ENCODE measurements at places on chromosomes 11 and 22.

- DNase-seq = no peak
Measured at GRCh38 chr11:1889941-1890855, 1.5 kb downstream of the PRR33 start.

GRCh38 chr11:44971185-44971584 is 20.5 kb upstream of the TP53I11 start:
- no peak for DNase-seq

DNA sequence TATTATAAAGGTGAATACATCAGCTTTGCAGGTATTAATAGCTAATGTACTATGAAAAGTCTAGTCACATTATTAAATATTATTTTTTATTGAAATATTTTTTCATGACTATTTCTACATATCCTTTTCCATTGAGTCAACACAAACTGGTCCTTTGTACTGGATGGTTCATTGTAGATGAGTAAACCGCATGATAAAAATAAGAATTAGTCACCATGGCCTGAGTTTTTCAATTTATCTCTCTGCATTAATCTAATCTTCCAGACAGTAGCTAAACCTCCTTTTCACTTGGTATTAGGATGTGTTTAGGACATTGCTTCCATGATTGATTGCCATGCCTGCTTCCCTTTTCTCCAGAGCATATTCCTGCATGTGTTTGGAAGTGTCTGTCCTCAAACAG is 439.4 kb upstream of the ARHGAP42 start:
- no peak for DNase-seq

- no peak for DNase-seq
Measured at GRCh38 chr11:20010851-20011225, 149.4 kb downstream of the DBX1 start.

DNA sequence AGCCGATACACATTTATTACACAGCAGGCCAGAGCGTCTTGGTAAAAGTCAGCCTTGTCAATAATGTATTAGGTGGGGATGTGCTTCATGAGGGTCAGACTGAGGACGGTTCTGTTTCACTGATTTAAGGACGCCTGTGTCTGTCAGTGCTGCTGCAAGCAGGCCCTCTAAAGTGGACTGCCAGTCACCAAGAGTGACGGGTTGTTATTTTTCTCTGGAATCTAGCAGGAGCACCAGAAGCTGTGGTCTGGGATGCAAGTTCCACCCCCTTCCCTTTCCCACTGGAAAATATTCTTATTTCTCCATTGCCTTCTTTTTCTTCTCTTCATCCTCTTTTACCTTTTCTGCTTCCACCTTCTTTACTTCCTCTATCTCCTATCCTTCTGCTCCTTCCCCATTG is 191.2 kb upstream of the NCAM1 start:
- DNase-seq = no peak

DNA sequence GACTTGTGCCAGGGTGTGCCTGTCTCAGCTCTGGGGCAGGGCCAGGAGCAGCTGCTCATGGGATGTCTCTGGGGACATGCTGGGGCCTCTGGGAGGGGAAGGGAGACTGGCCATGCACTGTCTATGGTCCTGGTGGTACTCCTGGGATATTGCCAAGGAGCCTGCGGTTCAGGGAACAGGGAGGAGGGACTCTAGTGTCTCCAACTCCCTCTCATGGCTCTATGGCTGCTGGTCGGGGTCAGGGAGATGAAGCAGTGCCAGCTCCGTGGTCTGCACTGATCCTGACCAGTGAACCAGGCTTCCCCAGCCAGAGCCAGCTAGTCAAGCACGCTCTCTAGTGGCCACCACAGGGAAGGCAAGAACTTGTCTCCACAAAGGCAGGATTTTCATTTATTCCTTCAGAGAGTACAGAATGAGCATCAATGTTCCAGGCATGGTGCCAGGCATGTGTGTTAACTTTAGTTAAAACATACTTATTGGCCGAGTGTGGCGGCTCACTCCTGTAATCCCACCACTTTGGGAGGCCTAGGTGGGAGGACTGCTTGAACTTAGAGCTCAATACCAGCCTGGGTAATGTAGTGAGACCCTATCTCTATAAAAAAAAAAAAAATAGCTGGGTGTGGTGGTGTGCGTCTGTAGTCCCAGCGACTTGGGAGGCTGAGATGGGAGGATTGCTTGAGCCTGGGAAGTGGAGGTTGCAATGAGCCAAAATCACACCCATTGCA is 2.5 kb upstream of the BEST1 start:
- DNase-seq = peak; percentile 59

DNA sequence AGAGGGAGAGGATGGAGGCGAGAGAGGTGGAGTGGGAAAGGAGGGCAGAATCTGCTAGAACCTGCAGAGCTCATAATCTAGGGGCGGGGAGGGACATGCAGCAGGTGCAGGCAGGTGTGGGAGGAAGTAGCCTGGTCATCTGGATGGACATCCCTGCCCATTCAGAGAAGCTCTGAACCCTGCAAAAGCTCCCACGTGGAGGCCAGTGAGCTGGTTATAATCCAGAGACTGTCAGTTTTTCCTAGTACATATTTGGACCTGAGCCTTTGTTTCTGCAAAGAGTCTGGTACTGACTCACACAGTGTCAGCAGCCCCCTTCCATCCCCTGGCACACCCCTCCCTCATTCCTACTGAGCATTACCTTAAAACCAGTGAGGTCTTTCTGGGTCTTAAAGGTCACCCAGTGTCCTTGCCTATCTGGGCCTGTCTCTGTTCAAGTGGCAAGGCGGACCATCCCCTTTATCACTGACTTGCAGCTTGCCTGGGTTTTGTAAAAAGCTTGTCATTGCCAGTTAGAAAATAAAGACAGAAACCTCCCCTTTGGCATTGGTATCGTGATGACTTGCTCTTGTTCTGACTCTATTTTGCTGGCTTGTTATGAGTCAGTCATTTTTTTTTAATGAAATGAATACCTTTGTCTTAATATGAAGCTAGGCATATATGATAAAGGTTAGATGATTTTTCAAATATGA is 26.1 kb downstream of the PTPRJ start:
- DNase-seq = no peak

GRCh38 chr22:48496226-48496845 is 1331.3 kb downstream of the BRD1 start:
- DNase-seq = no peak

DNA sequence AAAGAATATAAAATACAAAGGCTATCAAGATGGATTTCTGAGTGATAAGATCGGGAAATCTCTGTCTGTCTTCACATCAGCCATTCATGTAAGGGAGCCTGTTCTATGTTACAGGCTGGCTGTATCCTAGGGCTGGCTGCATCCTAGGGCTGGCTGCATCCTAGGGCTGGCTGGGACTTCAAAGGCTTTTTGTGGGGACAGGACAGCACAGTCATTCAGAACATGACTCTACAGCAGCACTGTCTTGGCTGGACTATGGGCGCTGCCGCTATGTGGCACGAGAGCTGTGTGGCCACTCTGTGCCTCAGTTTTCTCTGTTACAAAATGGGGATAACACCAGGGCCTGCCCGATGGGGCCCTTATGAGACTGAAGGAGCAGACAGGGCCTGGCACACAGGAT is 10.2 kb downstream of the ADAMTS8 start:
- DNase-seq = no peak

GRCh38 chr11:35246745-35247144 is 107.8 kb downstream of the CD44 start:
- DNase-seq = no peak

DNA sequence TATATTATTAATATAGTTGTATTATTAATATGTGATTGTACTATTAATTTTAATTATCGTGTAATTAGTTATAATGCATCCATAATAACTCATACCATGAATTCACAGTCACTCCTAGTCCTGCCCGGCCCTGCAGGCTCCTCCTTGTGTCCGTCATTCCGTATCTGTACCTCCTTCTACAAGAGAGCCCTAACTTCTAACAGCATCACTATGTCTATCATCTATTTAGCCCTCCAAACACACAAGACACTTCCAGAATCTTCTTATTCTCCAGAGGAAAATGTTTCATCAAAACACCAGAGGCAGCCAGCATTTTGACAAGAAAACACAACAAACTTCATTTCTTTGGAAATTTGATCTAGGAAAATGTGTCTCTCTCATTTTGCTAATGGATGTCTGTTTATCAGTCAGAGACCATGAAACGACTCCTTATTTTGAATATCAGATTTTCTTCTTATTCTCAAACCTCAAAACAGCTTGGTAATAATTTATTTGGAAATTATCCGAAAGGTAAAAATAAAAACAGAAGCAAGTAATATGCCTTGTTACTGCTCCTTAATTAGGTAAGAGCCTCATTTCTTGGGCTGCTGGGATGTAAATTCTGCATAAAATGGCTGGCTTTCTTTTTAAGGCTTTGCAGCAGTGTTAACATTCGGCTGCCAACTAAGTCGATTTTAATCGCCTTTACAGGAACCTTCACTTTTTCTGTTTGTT is 23.1 kb upstream of the SEPTIN5 start:
- DNase-seq = no peak

- no peak for DNase-seq
Measured at GRCh38 chr22:30198921-30199320, 47.6 kb downstream of the LIF start.

GRCh38 chr11:10355257-10355661 is 50.4 kb downstream of the ADM start:
- no peak for DNase-seq

DNA sequence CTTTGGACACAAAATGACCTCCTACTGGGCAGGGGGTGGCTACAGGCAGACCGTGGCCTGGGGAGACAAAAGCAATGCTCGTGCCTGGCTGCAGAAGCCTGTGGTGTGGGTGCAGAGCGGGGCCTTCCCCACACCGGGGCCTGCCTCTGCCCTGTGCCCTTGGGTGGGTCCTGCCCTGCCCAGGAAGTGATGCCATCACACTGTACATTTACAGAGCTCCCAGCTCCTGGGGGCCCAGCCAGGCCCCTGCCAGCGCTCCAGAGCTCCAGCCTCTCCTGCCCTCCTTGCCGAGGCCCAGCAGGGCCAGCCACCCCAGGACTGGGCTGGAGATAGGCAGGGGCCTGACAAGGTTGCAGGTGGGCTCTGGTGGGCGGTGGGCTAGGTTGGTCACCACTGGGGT is 40.1 kb downstream of the MUC5B start:
- no peak for DNase-seq

- no peak for DNase-seq
Measured at GRCh38 chr11:127709960-127710359, 709.4 kb upstream of the KIRREL3 start.

DNA sequence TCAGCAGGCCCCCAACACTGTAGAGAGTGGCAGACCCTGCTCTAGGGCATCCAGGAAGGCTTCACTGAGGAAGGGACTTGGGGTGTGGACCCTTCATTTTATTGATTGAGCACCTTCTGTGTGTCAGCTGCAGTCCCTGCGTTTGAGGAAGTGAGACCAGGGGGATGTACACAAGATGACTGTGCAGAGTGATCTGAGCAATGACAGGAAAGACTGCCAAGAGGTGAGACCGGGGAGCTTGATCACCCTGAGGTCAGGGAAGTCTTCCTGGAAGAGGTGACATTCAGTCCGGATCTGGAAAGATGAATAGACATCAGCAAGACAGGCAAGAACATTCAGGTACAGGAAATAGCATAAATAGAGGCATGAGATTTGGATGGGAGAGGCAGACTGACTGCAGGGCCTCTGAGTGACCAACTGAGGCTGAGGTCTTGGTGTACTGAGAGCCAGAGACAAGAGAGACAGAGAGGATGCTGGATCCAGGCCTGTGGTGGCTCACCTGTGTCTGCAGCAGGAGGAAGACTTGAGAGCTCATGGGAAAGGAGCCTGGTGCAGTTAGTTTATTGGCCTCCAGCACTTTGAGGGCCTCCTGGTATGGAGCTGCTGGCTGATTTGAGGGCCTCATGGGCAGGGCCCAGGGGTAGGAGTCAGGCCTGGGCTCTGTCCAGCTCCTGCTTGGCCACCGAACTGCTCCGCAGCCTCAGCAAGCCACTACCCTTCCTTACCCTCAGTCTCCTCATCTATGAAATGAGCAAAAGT is 5.2 kb downstream of the DGAT2 start:
- DNase-seq = no peak

DNA sequence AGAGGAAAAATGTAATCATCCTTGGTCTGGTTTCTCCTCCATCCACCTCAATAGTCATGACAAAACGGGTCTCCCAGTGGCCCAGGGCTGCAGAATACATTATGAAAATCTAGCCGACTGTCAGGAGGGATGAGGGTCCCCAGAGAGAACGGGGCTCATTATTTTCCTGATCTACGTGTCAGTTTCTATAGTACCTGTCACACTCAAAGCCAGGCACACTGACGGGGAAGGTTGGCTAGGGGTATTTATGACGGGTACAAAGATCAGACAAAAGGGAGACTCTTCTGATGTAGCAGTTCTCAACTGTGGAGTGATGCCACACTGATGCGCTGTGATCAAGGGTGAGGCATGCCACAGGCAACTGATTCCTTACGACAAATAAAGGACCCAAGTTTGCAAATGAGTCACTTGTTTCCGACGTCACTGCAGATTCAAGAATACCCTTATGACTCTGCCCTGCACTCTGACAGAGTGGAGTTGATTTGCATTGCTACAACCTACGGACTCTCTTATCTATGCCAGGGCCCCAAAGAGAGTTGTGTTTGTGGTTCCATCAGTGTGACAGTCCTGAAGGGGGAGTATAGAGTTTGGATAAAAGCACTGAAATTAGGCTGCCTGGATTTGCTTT is 188.2 kb upstream of the TBCEL start:
- no peak for DNase-seq

GRCh38 chr11:102926961-102927623 is 28.4 kb downstream of the MMP13 start:
- DNase-seq = no peak

- DNase-seq = no peak
Measured at GRCh38 chr11:46920755-46921154, 2.4 kb upstream of the LRP4 start.

GRCh38 chr11:95257456-95257971 is 26.5 kb upstream of the SESN3 start:
- DNase-seq = no peak

GRCh38 chr11:95778699-95779098 is 10.9 kb downstream of the FAM76B start:
- no peak for DNase-seq

- no peak for DNase-seq
Measured at GRCh38 chr22:46044621-46045458, 67.9 kb upstream of the WNT7B start.

GRCh38 chr11:35764417-35764816 is 101.8 kb downstream of the TRIM44 start:
- no peak for DNase-seq

GRCh38 chr22:37815593-37815992 is 7.6 kb upstream of the GALR3 start:
- DNase-seq = no peak

- no peak for DNase-seq
Measured at GRCh38 chr11:67469508-67469811, 409 bp upstream of the TMEM134 start.

All from NCI-H187 (cell line).